ENCODE measurements at places on chromosomes 16 and 17.

GRCh38 chr16:27838536-27839175, 224.9 kb downstream of the GSG1L start:
- DNase-seq = no peak

GRCh38 chr17:48732688-48733629, 4.4 kb upstream of the HOXB13 start:
- no peak for DNase-seq

- no peak for DNase-seq
Measured at GRCh38 chr17:75539967-75540729, 14.7 kb downstream of the LLGL2 start.

DNA sequence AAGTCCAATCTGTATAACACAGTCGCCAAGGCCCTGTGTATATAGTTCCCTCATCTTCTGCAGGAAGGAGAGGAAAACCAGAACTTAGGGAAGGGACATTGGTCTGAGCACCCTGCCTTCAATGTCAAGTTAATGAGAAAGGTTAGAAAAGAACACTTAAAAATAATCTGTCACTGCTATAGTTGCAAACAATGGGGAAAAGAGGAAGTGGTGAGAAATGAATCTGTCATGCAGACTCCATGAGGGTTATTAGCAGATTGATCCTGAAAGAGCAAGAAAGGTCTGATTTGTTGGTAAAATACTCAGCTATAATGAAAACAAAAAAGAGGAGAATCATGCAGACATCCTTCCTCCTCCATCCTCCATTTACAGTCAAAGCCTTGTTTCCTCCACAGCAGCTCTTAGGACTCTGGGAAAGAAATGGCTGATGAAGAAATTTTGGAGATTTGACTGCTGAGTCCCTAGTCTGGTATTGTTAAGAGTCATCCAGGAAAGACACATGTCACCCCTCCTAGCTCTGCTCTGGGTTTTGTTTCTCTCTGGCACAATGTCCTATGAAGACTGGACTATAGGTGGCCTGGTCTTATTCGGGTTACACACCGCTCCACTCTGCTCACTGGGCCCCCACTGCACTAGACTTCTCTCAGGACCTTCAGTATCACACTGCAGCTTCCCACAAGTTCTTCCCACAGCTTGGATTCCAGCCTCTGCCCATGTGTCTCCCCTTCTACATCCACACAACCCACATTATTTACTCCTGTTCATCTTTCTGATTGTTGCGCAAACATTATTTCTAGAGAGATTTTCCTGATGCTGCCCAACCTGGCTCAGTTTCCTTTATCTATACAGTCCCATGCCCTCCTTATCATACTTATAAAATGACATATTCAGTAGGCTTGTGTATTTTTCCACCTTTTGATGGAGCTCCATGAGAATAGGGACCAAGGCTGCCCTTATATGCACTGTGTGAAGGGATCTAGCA, 56.5 kb upstream of the XYLT1 start:
- DNase-seq = no peak

GRCh38 chr16:74492976-74493375, 71.7 kb upstream of the CLEC18B start:
- DNase-seq = no peak

- DNase-seq = no peak
Measured at GRCh38 chr16:1818204-1818872, 8.3 kb downstream of the HAGH start.

- DNase-seq = no peak
Measured at GRCh38 chr17:77178563-77178962, 37.8 kb downstream of the SEC14L1 start.

GRCh38 chr17:34673995-34674890, 94.9 kb downstream of the TMEM132E start:
- DNase-seq = no peak

DNA sequence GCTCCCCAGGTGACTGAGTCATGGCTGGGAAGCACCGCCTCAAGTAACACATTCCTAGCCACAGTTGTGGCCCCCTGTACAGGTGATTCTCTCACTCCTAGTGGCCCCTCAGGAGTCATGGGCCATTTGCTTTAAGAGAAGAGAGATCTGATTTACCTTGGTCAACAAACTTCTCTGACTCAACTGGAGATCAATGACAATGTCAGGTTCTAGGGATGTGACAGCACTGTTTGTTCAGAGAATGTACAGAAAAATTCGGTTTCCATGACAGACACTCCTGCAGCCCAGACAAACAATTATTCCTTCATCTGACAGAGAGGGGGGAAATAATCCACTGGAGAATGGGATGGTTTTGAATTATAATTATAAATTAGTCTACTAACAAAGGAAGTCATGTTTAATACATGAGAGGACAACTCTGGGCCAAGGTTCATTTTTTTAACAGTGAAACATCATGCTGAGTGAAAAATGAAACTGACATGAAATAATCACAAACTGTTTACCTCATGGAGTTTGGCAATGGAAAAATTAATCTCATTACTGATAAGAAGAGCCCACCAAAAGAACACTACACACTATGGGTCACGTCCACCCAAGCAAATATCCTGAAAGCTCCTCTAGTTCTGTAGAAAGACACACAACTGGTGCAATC, 9.7 kb downstream of the ERN1 start:
- no peak for DNase-seq

DNA sequence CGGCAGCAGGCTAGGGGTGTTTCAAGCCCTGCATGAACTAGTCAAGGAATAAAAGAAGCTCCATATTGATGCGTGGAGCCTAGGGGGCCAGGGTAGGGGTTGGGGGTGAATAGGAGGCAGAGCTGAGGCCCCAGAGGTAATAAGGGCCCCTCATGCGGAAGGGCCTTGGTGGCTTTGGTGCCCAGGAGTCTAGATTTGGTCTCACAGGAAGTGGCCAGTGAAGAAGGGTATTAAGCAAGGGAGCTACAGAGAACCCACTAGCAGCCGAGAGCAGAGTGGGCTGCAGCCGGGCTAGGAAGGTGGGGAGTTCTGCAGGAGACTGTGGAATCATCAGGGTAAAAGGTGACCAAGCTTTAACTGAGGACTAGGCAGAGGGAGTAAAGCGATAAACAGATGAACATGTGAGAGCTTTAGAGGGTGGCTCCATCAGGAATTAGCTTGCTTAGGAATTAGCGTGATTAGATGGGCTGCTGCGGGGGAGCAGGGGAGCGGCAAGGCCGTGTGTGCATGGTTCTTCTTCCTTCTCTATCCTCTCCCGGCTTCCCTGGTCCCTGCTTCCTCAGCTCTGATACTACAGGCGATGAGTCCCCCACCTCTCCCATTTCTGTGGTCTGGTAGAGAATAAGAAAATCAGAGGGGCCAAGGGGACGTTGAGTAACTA, 9.8 kb downstream of the GNGT2 start:
- DNase-seq = no peak

GRCh38 chr16:66728117-66728787, 23.2 kb downstream of the DYNC1LI2 start:
- DNase-seq = no peak

DNA sequence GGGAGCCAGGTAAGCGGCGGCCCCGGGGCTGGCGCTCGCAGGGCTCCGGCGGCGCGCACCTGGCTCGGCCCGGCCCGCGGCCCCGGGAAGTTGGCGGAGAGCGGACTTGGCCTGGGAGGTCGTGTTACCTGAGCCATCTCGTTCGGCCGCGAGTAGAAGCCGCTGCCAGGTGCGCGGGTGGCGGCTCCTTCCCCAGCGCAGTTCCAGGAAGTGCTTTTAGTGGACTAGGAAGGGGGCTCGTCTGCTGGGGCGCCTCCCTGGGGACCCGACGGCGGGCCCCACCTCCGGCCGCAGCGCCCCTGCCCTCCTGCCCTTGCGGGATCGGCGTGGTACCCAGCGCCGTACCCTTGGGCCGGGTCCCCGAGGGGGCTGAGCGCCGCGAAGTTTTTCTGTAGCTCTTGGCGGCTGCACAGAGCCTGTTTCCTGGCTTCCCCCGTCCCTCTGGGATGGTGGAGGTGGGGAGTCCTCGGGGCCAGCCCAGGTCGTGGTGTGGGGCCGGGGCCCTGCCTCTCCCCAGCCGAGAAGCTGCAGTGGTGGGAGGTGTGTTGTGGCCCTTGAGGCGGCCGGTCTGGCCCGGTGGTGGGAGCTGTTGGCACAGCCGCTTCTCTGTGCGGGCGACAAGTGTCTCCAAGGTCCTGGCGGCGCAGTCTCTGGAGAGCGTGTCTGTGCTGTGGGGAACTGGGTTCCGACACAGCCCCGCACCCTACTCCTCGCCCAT, 96.9 kb downstream of the RAB11FIP4 start:
- no peak for DNase-seq

- no peak for DNase-seq
Measured at GRCh38 chr16:31250782-31251384, 8.9 kb upstream of the ITGAM start.
